ENCODE measurements at places on chromosomes 6 and 20.

DNA sequence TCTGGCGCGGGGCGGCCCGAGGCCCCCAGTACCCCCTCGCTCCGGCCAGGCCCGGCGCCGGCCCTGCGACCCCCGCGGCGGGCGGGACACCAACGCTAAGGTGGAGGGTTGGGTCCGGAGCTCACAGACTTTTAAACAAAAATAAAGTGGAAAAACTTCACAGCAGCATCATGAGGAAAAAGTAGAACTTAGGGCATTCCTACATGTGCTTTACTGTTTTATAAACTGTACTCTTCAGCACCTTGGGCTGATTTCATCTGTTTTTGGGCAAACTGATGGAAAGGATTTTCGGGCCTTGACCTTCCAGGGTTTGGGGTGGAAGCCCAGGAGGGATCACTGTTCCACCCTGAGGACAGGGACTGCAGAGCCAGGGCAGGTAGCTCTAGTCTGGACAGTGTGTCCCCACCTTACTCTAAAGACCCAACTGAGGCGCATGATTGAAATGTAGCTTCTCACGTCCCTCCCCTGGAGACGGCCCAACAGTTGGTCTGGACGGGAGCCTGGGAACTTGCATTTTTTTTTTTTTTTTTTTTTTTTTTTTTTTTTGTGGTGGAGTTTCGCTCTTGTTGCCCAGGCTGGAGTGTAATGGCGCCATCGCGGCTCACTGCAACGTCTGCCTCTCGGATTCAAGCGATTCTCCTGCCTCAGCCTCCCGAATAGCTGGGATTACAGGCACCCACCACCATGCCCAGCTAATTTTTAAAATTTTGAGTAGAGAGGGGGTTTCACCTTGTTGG, 740 bp downstream of the NELFCD start:
- DNase-seq = no peak

DNA sequence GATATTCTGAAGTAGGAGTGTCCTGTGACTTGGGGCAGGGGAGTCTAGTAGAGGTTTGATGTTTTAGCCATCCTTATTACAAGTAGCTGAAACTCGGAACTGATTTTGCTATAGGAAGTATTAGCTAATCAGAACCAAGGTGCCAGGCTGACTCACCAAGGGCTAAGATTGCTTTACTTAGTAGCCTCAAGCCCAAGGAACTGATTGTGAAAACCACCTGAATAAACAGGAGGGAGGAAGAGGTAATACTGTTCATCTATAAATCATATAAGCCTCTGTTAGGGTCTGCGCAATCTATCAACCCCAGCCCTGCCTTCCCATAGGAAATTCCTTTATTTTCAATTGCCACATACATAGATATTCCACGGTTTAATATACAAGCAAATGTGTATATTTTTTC, 54.4 kb downstream of the GNAS start:
- DNase-seq = no peak

DNA sequence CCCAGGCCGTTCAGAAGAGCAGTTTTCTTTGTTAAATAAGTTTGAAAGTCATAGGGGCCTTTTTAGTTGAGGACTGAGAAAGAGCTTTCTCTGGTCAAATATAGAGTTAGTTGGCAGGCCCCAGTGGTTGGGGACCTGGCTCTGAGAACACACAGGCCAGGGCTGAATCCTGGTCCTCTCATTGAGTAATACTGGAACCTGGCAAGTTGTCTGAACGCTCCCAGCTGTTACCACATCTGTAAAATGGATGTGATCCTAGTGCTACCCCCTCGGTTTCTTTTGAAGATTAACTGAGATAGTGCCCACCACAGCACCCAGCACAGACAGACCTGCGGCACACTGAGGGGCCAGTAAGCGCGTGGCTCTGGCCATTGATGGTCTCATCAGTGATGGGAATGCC, 215.5 kb downstream of the ZDHHC14 start:
- no peak for DNase-seq

DNA sequence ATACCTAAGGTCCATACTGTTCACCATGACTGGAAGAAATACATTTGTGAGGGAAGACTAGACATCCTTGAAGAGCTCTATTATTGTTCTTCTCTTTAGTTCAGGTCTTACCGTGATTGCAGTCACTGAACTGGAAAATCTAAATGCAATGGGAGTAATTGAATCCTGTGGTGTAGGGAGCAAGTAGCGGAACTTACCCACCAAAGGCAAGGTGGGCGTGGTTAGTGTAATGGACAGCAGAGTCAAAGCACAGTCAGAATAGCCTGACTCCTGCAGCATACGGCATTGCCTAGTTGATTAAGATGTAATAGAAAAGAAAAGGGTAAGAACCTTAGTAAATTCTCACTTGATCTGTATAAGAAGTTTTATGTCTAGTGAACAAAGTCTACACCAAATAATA, 679.7 kb upstream of the EPHA7 start:
- no peak for DNase-seq

GRCh38 chr6:36120539-36120938, 9.8 kb upstream of the MAPK13 start:
- peak; percentile 53 for DNase-seq

DNA sequence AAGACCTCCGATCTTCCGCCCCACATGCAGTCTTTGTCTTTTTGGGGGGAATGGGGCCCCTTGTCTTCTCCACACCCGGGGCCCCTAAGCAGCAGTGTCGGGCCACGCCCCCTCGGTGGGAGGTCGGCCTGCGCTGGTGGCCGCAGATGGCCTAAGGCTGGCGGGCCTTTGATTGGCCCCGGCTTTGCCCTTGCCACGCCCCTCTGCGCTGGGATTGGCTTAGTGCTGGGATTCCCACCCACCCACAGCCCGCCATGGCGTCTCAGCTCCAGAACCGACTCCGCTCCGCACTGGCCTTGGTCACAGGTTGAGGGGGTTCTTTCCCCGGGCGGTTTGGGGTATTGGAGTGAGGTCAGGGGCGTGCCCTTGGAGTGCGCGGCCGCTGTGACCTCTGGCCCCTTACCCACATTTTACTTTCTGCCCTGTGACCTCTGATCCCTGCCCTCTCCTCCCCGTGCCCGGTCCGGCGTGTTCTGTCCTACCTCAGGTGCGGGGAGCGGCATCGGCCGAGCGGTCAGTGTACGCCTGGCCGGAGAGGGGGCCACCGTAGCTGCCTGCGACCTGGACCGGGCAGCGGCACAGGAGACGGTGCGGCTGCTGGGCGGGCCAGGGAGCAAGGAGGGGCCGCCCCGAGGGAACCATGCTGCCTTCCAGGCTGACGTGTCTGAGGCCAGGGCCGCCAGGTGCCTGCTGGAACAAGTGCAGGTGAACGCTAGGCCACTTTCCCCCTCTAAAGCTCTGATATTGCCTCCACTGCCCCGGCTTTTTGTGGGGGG, at the start of gene HSD17B8:
Gene HSD17B8, plus strand, starts transcription at position 241 of the 776 bp plus-strand sequence. Its CDS starts 14 bp downstream, at position 255.
- no peak for DNase-seq

DNA sequence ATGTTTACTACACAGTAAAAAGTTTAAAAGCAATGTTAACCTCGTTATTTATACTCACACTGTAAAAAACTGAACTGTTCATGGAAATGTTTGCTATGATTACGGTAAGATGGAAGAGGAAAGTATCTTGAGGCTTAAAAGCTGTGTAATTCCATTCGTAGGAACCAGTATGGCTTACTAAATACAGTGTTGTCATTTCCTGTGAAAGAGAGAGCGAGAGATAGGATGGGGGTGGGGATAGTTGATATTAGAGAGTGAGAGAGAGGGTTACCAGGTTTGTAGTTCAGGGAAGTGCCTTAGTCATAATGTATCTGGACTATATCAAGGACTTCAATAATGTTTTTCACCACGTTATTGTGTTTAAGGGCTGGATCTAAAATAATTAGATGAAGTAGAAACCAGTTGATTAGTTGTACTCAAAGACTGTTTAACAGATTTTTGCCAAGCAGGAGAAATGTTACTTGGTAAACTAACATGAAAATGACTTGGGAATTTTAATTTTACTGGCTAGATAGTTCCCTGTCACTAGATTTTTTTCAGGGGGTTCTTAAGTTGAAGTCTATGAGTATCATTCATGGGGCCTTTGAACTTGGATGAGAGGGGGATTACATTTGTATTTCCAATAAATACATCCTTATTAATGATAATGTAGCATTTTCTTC, 30.4 kb downstream of the AFDN start:
- no peak for DNase-seq

DNA sequence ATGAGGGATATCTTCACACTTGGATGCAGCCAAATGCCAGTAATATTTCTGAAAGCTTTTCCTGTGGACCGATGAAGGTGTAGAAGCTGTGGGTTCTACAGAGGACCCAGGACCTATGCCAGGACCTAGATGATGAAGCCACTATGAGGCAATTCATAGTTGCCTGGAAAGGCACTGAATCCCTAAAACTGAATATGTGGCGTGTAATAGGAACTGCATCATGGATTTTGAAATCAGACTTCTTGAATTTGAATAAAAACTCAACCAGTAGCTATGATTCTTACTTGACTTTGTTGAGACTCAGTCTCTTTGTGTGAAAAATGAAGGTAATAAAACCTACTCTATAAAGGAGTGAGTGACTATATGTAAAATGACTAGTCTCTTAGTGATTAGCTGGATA, 89.9 kb upstream of the SGK1 start:
- no peak for DNase-seq

DNA sequence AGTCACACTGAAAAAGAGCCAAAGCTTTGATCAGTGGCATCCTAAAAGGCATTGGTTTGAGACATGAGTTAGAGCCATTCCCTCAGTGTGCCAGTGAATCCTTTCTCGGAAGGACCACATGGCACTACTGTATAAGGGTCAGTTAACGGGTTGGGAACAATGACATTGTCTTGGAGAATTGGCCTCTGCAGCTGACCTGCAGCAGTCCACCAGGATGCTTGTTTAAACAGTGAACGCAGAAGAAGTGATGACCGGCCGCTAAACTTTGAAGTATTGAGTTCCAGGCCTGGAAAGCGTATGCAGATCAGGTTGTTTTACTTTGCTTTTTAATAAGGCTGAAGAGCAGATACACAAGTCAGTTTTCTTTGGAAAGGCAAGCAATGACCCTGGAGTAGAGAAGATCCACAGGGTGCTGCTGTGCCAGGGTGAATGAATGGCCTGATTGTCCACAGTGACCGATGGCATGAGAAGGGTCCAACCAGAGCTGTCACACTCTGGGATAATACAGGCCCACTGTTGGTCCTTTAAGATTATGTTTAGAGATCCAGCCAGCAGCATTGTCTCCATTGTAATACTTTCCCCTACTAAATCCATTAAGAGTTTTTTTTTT, 57.8 kb downstream of the GMPR start:
- no peak for DNase-seq

- DNase-seq = peak; percentile 60
Measured at GRCh38 chr6:26327450-26328264, 37.3 kb upstream of the BTN3A2 start.

DNA sequence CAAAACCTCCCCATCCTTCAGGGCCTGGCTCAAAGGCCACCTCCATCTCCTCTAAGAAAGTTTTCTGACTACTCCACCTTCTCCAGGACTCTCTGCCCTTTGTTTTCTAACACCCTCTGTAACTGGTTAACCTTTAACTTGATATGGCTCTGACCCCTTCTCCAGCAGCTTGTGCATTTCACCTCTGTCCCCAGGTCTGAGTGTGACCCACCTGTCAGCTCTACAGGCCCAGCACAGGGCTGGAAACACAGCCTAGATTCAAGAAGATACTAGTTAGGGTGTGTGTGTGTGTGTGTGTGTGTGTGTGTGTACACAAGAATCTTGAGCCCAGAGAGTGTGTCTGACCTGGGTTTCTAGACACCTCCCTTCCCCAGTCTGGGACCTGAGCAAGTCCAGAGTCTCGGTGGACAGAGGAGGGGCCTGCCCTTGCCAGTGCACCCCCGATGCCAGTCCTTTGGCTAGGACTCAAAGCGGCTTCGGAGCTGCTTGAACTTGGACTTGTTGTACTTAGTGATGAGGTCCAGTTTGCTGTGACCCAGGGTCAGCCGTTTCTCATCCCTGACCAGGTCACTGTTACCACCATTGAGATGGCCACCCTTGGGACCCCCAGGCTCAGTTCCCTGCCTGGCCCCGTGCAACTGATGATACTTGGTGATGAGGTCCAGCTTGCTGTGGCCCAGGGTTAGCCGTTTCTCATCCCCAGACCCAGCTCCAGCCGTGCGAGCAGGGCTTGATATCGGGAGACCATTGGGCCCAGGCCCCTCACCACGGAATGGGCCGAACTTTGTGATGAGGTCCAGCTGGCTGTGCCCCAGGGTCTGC, 1.7 kb upstream of the EIF6 start:
- DNase-seq = no peak

GRCh38 chr6:109002882-109003281, 91.8 kb downstream of the SESN1 start:
- DNase-seq = no peak

- no peak for DNase-seq
Measured at GRCh38 chr6:111592726-111593511, 12.8 kb downstream of the TRAF3IP2 start.

DNA sequence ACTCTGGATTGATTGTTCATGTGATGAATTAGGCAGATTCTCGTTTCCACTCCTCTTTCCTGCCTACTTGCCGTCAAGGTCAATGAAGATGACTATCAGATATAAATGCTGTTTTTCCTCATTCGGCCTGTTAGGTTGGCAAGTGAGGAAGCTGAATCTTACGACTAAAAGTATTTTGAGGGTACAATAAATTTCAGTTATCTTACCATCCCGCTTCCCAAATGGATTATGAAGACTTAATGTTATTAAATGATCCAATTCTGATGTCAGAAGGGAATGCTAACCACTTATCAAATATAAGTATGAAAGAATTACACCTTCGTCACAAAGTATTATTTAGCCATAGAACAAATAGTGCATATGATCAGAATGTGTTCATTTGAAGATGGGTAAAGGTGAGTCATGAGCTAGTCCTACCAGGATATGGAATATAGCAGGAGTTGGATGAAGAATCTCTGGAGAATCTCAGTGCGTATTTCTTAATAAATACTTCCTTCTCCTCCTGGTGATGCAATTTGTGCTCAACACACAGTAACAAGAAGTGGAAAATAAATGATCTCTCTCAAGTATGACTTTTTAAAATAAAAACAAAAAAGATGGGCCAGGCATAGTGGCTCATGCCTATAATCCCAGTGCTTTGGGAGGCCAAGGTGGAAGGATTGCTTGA, 4.6 kb downstream of the GPLD1 start:
- DNase-seq = no peak

GRCh38 chr6:45094831-45095230, 233.3 kb upstream of the RUNX2 start:
- DNase-seq = no peak

DNA sequence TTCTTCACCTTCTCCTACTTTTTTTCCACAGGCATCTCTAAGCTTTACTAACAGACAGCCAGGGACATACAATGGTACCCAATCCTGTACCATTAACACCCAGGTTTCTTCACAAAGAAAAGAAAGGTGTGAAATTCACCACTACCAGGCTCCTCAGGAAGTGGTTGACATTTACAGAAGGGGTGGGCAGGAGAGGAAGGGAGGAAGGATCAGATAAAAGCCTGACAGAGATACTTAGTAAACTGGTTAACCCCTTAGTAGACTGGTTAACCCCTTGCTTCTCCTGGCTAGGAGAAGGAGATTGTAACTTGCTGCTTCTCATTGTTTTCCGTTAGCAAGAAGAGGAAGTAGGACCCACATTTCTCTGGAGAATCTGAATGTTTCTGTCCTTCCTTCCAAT, 7.2 kb downstream of the SAMD3 start:
- DNase-seq = no peak

Data from GM12864 (cell line).